ENCODE measurements at places on chromosomes 2 and 18.

DNA sequence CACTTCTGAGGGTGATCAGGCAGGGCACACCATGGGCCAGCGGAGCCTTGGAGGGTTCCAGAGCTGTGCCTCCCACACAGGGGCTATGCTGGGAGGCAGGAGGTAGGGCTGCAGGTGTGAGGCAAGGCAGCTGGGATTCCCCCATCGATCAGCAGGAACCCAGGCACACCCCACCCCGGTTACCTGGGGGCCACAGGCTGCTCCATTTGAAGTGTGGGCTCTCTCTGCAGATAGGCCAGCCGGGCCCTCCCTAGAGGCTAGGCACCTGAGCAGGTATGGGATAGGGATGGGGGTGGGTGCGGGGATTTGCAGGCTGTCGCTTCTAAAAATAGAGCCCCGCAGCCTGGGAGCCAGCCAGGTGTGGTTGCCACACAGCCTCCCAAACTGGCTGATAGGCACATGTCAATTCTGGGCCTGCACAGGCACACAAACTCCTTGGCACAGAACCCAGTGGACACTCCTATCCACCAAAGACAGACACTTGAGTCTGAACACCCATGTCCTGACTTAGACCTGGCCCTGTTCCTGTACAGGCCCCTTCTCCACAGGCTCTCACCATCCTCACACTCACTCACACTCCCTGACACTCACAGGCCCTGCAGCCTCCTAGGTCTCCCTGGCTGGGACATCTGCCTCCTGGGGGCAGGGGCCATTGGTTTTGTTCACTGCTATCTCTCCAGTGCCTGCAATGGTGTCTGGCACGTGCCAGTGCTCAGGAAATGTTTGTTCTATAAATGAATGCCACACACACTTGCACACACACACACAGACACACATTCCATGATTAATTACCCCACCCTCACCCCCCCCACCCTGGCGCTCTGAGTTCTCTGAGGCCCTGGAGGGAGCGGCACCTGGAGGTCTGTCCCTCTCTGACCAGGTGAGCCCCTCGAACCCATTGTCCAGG, 73.4 kb downstream of the ZFP36L2 start:
- no peak for DNase-seq

- no peak for DNase-seq
Measured at GRCh38 chr2:162029287-162029901, 44.6 kb downstream of the DPP4 start.

- DNase-seq = no peak
Measured at GRCh38 chr2:186697536-186697935, 3.7 kb downstream of the FAM171B start.

GRCh38 chr18:10490401-10491165, 35.2 kb upstream of the NAPG start:
- DNase-seq = no peak

DNA sequence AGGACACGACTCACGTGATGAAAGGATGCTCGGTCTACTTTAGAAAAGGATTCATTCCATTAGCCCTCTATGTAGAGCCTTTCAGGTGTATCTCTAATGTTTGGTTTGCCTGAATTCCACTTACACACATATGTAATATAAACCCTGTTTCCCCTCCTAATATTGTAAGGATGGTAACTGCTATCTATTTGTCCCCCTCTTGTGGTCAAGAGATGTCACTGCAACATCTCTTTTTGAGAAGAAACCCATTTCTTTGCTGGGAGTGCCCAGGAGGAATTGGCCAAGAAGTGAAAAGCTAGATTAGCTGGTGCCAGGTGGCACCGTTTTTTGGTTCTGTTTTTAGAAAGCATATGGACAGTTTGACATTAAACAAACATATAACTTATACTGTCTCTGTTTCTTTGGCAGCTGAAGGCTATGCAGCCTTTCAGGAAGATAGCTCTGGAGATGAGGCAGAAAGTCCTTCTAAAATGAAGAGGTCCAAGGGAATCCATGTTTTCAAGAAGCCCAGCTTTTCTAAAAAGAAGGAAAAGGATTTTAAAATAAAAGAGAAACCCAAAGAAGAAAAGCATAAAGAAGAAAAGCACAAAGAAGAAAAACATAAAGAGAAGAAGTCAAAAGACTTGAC, 41.2 kb downstream of the RALBP1 start:
- no peak for DNase-seq

GRCh38 chr2:29022679-29023078, 41.6 kb downstream of the TOGARAM2 start:
- no peak for DNase-seq

GRCh38 chr18:31643003-31643402, 41.4 kb downstream of the B4GALT6 start:
- DNase-seq = no peak

GRCh38 chr2:86204458-86204857, 5.2 kb downstream of the MRPL35 start:
- no peak for DNase-seq

All from right renal cortex interstitium (tissue), 3 donors.